ENCODE measurements at places on chromosomes 4 and X.

DNA sequence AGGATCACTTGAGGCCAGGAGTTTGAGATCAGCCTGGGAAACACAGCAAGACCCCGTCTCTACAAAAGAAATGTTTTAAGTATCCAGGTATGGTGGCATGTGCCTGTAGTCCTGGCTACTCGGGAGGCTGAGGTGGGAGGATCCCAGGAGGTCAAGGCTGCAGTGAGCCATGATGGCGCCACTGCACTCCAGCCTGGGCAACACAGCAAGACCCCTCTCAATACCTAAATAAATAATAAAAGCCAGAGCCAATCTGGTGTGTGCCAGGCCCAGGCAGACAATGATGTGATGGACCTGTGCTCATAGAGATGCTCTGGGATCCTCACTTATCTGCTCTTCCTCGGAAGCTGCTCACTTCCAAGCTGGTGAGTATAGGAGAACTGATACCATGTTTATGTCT lies 18.2 kb upstream of the SASH3 start:
- DNase-seq: no peak

DNA sequence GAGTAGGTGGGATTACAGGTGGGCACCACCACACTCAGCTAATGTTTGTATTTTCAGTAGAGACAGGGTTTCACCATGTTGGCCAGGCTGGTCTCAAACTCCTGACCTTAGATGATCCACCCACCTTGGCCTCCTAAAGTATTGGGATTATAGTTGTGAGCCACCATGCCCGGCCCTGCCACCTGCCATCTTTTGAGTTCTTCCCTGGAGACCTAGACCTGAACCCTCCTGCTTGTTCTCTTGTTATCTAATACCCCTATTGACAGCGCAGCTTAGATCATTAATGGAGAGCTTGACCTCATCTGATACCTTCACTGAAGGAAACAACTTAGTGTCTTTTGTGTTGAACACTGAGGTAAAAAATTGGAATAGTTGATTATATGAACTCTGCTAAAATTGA lies 53.6 kb downstream of the HTT start:
- no peak for DNase-seq

DNA sequence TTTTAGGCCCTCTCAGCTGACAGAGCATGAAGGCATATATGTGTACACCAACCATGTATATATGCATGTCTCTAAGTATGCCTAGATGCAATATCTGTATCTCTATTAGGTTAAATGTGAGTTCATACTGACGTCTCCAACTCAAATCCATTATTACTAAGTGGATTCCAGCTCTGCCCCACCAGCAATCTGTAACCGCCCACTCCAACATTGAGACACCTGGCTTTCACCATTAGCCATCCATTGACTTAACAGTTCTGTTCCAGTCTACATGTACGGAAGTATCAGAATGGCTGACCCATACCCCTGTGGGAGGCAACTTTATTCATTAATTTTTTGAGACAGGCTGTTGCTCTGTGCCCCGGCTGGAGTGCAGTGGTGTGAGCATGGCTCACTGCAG lies 15.0 kb upstream of the SH3TC1 start:
- no peak for DNase-seq

DNA sequence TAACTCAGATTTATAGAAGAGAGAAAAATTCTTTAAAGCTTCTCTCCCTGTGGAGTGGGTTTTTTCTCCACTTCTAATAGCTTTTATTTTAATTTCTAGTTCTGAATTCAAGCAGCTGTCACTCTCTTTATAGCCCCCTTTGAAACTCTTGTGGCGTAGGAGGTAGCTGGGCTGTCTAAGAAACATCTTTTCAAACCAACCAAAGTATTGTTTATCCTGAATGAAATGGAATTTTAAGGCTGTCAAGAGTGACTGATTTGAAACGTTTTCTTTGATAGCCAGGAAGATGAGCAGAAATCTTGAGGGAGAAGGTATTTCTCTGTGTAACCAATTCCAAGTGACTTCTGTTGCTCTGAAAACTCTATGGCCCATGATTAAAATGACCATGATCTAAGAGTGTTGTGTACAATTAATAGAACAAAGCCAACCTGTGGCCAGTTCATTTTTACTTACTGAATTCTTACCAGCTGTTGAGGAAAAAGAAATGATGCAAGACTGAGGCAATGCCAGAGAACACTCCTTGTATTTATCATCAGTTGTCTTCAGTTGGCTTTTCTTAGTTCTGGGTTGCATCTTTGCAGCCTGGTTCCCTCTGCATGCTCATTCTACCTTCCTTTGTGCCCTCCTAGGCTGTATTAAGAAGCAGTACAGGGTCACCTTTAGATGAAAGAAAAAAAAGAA lies 298.4 kb downstream of the ARHGAP10 start:
- no peak for DNase-seq

DNA sequence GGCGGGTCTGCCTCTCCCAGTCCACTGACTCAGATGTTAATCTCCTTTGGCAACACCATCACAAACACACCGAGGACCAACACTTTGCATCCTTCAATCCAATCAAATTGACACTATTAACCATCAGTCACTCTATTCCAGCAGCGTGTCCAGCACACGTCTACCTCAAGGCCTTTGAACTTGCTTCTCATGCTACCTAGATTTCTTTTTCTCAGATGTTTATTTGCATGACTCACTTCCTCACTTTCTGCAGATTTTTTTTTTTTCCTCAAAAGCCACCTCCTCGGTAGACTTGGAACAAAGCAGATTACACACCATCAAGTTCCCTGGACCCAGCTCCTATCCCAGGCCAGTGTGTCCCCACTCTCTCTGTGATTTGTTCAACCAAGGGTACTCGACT lies 49.5 kb downstream of the SUPT20HL2 start:
- no peak for DNase-seq

- DNase-seq: no peak
Observed at GRCh38 chrX:19682712-19683331, 167.5 kb upstream of the MAP3K15 start.

DNA sequence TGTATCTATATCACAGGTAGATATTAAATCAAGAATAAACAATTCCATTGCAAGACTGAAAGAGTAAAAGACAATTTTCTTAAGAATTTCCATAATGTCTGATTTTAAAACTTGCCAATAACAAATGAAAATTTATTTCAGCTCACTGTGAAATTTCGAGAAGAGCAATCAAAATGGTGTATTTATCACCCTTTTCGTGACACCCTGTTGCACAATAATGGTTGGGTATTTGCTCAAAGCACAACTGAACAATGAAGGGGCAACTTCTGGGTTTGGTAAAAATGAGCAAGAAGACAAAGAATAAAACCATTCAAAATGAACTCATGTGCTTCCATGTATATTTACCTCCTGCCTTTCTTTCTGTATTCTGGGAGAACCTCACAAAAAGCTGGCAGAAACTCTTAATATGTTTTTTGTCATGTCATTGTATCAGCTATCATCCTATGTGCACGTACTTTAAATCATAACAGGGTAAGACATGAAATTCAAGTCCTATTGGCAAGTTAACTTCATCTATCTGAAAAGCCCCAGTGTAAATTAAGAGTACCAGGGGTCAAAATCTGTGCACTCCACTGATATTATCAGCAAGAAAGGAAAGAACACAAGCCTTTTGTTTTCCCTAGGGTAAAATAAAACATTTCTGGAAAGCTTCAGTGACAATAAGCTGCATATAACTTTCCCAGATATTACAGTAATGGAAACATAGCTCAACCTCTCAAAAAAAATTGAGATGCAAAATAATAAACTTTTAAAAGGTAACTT lies 126.9 kb upstream of the CBR4 start:
- no peak for DNase-seq

Data from RWPE2 (cell line).